ENCODE measurements at places on chromosomes 4 and X.

GRCh38 chr4:157076578-157076947 lies 613 bp downstream of the GLRB start:
- no peak for DNase-seq

DNA sequence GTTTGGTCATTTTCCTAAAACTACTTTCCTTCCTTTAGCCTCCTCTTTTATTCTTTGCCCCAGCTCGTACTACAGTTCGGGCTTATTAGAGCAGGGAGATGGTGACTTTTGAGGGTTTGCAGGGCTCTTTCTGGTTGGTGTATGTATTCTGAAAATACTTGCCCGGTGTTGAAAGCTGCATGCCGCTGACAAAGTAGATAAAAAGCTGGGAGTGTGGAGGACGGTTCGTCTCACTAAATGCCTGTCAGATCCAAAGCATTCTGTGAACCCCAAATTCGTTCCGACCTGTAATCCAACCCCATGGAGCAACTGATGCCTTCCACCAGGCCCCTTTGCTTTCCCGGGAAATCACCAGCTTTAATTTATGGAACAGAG lies 19.2 kb downstream of the TRIM2 start:
- no peak for DNase-seq

- no peak for DNase-seq
Measured at GRCh38 chr4:856225-856901, 30.4 kb upstream of the CPLX1 start.

GRCh38 chrX:57232658-57233360 lies 53.7 kb upstream of the FAAH2 start:
- no peak for DNase-seq

- DNase-seq, result no peak
Measured at GRCh38 chr4:89939546-89939945, 44.9 kb downstream of the MMRN1 start.

DNA sequence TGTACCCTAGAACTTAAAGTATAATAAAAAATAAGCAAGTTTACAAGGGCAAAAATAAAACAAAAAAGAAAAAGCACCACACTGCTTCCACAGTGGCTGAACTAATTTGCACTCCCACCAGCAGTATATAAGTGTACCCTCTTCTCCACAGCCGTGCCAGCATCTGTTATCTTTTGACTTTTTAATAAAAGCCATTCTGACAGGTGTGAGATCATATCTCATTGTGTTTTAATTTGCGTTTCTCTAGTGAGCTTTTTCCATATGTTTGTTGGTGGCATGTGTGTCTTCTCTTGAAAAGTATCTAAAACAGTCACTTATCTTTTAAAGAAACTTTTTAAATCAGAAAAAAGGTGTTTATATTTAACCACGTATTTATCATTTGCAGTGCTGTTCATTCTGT lies 71.3 kb downstream of the NFKB1 start:
- DNase-seq, result no peak

DNA sequence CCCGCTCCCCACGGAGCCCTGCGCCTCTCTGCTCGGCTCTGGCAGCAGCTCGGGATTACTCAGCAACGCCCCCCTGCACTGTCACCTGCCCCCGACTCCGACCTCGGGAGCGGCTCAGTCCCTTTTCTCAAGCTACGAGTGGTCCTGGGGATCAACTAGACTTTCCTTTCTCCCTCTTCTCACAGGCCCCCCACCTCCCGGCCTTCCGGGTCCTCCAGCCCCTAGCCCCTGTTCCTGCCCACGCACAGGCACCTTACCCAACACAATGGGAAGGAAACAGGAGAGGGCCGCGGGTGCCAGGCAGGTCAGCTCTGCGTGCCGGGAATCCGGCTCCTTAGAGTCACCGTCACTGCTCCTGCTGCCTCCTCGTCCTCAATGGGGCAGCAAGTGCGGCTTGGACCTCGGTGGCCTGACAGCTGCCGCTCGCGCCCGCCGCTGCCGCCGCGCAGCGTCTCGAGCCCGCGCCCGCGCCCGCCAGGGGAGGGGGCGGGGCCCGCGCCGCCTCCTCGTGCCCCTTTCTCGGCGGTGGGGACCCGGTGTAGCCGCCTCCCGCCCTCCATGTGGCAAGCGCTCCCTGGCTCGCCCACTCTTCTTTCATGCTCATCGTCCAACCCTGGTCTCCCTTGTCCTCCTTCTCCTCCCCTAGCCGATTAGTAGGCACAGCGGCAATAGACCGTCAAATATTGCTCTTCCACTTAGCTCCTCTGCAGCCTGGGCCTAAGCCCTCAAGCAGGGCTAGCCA lies at the start of gene RAB9B:
RAB9B (minus strand) TSS at position 455 of the 742 bp plus-strand sequence. CDS start 6,473 bp downstream, outside the sequence.
- DNase-seq, result peak; percentile 53

DNA sequence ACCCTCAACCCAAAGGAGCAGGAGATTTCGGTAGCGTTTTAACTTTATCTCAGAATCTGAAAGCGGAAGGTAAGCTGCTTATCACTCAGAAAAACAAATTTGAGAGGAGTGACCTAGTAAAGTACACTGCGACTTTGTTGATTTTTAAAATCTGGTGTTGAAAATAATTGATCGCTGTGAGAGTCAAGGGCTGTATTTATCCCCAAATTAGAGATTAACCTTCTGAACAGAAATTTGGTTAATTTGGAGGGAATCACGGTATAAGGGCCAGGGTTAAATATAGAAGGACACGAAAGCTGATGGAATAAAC lies 212 bp downstream of the CLCN4 start:
- DNase-seq, result no peak

DNA sequence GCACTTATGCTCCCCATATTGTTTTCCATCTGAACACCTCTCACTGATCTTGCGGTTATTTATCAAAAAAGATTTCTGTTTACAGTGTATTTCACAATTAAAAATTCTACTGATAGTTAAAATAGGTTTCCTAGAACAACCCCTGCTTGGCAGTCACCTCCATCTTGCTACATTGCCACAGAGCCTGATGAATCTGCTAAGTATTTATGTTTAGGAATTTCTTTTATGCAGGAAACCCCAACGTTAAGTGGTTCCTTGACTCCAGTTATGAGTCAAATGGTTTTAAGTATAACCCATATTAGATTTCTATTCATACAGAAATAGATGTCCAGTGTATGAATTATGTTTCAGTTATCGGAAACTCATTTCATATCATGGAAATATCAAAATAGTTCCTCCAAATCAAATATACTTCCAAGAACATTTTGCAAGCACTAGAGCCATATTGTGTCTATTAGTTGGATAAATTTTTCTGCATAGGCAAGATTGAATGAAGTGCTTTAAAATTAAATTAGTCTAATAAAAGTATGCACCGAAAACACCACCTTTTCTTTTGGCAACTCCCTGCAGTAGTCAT lies 20.6 kb downstream of the GALNT7 start:
- DNase-seq, result no peak

DNA sequence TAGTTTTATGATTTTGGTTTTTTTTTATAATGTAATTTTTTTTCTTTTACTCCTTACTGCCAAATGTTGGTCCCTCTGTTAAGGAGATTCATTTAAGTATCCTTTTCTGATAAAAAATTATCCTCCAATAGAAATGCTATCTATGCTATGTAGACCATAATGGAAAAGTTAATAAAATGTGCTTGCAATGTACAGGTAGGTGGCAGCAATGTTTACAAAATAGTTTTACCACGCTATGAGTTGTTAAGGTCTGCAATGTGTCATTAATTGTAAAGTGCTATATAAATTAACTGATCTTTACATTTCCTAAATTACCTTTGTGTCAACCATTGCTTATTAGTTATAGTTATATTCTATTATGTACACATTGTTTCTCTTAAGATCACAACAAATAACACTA lies 3.8 kb upstream of the CENPC start:
- DNase-seq, result peak; percentile 54

DNA sequence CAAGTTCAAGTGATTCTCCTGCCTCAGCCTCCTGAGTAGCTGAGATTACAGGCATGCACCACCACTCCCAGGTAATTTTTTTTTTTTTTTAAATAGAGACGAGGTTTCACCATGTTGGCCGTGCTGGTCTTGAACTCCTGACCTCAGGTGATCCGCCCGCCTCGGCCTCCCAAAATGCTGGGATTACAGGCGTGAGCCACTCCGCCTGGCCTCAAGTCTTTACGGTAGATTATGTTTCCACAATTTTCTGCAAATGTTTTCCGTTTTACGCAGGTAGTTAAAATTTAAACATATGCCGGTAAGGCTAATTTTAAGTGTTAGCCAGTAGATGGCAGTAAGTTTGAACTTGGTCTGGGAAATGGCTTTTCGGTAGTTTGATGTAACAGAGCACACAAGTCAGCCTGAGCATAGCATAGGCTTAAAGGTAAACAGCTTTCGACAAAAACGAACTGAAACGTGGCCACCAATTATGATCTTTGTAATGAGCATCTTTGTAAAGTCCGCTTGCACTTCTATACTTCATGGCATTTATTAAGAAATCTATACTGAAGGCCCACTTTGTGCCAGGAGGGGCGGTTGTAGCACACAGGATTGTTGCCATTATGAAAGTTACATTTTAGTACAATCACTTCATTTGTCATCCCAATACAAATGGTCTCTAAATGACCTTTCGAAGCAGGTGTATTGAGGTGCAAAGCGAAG lies 31.1 kb downstream of the CCKAR start:
- peak; percentile 25 for DNase-seq

DNA sequence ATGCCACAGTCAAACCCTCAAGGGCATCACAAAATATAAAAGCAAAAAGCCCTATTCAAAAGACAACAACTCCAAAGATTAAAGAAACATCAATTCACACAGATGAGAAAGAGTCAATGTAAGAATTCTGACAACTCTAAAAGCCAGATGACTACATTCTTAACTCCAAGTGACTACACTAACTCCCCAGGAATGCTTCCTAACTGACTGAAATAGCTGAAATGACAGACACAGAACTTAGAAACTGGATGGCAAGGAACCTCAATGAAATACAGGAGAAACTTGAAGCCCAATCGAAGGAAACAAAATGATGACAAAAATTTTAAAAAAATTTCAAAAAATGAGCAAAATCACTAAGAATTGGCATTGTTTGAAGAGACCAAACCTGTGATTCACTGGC lies 1047.6 kb upstream of the PCDH10 start:
- no peak for DNase-seq

- DNase-seq, result no peak
Measured at GRCh38 chrX:27008486-27008885, 454.7 kb downstream of the PPP4R3C start.

- DNase-seq, result no peak
Measured at GRCh38 chrX:261919-262352, 19.2 kb upstream of the PLCXD1 start.

DNA sequence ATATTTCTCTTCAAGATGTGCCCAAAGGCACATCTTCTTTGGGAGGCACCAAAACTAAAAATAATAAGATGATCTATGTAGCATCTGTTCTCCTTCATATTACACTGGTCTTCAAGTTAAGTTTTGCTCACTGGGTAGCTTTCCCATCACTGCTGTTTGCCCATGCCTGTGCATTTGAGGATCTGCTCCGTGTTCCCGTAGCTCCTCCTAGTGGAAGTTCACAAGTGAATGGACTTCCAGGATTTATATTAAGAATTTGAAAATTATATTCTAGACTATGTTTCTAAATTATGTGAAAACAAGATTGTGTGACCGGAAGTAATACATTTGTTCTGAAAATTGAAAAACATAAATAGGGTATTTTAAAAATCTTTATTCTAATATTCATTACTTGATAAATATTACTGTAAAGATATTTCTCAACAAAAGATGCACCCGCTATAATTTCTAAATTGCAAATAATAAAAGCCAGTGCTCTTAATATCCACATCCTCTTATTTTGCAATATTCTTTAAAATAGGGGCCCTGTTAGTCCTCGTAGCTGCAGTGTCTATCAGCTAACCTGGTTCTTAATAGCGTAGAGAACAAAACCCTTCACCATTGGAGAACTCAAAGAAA lies 147.7 kb downstream of the RBM46 start:
- peak; percentile 13 for DNase-seq

DNA sequence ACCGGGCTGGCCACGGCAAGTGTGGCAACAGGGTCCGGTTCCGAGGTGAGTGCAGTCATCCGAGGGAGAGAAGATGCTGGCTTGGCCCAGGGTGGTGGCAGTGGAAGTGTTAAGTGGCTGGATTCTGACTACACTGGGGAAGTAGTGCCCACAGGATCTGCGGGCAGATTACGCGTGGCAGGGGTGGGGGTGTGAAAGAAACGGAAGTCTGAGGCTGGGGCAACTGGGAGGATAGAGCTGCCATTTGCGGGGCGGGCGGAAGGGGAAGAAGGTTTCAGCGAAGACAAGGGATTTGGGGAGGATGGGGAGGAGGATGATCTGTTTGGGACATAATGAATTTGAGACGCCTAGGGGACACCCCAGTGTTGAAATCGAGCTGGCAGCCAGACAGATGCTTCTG lies 5.3 kb downstream of the RS1 start:
- no peak for DNase-seq

GRCh38 chrX:71949844-71950445 lies 39.3 kb downstream of the NHSL2 start:
- DNase-seq, result no peak

GRCh38 chr4:7625071-7625470 lies 190.3 kb upstream of the PSAPL1 start:
- no peak for DNase-seq

- no peak for DNase-seq
Measured at GRCh38 chr4:15920723-15921591, 17.6 kb downstream of the FGFBP1 start.

DNA sequence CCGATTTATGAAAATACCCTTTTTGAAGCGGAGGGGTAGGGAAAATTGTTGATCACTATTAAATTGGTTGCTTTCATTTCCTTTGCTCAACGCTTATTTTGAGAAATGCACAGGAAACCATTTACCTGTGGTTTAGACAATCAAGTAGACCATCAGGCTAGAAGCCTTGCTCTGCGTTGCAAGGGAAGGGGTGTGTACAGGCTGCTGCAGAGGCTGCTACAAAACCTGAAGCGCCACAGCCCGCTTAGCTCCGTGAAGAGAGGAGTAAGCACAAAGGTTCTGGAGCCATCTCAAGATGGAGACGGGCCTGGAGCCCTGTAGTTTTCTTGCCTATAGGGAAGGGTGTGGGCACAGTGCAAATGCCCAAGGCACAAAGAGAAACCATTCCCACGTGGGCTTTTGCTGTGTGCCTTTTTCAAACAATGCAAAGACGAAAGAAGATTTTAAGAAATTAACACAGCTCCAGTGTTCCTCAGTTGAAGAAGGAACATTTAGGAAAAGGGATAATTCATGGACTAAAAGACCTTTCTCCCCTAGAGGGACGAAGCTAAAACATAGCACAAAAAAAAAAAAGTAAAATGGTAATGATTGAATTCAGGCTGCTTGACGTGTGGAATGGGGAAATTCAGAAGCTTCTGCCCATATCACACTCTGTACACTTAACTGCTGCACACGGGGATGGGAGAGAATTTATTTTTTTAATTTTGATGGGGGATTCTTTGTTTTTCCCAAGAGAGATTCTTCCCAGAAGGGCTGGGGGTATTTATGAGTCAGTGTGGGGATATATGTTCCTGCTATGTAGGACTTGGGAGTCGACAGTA lies 3.5 kb downstream of the TMSB4X start:
- peak; percentile 20 for DNase-seq

DNA sequence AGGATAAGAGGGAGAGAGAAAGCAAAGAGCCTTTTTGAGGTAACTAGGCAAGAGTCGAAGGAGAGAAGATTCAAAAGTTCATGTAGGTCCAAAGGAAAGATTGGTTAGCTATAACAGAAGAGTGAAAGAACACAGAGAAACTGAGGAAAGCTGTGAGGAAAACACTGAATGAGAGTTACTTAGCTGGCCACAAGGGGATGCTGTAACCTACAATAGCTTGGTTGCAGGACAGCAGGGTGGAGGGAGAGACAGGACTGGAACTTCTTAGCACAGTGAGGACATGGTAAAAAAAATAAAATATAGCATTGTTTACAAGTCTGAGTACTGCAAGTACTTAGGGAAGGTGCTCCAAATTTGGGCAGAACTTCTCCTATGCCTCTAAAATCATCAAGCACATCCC lies 48.3 kb downstream of the RAI2 start:
- peak; percentile 4 for DNase-seq

Measured in erythroblast (primary cell).